ENCODE measurements at places on chromosomes 6 and 20. TPM values are rescaled to one million over a fixed set of nuclear protein-coding genes. Genes with fewer than 3 reads are reported as not detected.

Gene KCNK5
- total RNA-seq, result 1.2 TPM

Gene GSTA2
- not detected for total RNA-seq

Gene BTN2A1
- 19.1 TPM for total RNA-seq

Gene ALDH8A1
- 0.07 TPM for total RNA-seq

Gene TMEM170B
- total RNA-seq, result 0.67 TPM

Gene MCHR2
- not detected for total RNA-seq

Gene HSPA12B
- 0.25 TPM for total RNA-seq

Gene TPD52L2
- 137 TPM for total RNA-seq

Gene TRIM10
- not detected for total RNA-seq

Gene TNFRSF6B
- total RNA-seq, result 0.93 TPM

Gene TP53TG5
- not detected for total RNA-seq

Gene GSTA4
- total RNA-seq, result 9.2 TPM

Gene CLIC5
- total RNA-seq, result not detected

Gene SLC52A3
- total RNA-seq, result 0.57 TPM

Gene CLPSL1
- not detected for total RNA-seq

Gene BEND6
- total RNA-seq, result 0.70 TPM

Gene PRL
- total RNA-seq, result not detected

Gene POLR1C
- total RNA-seq, result 44.9 TPM

Gene STMND1
- not detected for total RNA-seq

Gene TBC1D22B
- total RNA-seq, result 5.0 TPM

Gene SLC35F1
- total RNA-seq, result not detected

Gene SYCP2L
- total RNA-seq, result 2.2 TPM

Gene MATN4
- 0.09 TPM for total RNA-seq

Gene PRICKLE4
- 0.64 TPM for total RNA-seq

Gene MAN1A1
- total RNA-seq, result not detected

Gene TREM1
- total RNA-seq, result 0.17 TPM

Gene TCP11
- total RNA-seq, result not detected

Gene HTR1E
- not detected for total RNA-seq

Gene CFAP61
- total RNA-seq, result 0.16 TPM

Gene SLC17A1
- total RNA-seq, result 0.16 TPM

Gene ULBP2
- total RNA-seq, result 2.9 TPM

Gene SUMO4
- total RNA-seq, result not detected

Gene CASP8AP2
- 6.8 TPM for total RNA-seq

Gene DOK5
- not detected for total RNA-seq

Gene MUCL3
- 0.20 TPM for total RNA-seq

Gene STX16
- total RNA-seq, result 29.4 TPM
